ENCODE measurements at places on chromosomes 7 and 10.
A peak's percentile ranks its signal among the peaks of the same experiment; 100 is the strongest.

GRCh38 chr10:93181271-93182048, 107.8 kb downstream of the CYP26A1 start:
- no peak for DNase-seq

GRCh38 chr7:104946338-104946737, 67.7 kb upstream of the KMT2E start:
- no peak for DNase-seq

DNA sequence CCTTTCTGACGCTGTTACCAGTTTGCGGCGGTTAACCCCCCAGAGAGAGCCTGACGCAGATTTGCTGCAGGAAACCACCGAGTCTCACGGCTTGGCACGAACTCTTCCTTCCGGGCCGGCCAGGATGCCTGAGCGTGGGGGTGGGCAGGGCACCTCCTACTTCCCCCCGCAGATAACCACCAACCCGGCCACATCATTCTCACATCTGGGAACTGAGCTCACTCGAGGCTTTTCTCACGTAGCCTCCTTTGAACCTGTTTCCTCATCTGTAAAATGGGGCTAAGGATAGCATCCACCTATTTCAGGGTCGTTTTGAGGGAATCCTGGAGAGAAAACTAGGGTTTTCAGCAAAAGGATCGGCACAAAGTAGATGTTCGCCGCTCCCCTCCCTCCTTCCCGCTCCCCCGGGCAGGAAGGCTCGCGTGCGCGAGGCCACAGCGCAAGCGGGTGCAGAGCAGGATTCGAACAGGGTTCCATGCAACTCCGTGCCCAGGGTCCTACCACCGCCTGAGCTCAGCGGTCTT, 23.6 kb downstream of the DDIT4 start:
- DNase-seq: peak; percentile 94

- no peak for DNase-seq
Measured at GRCh38 chr7:3033581-3033980, 10.1 kb downstream of the CARD11 start.

- DNase-seq: no peak
Measured at GRCh38 chr10:116211682-116212081, 61.3 kb downstream of the GFRA1 start.

DNA sequence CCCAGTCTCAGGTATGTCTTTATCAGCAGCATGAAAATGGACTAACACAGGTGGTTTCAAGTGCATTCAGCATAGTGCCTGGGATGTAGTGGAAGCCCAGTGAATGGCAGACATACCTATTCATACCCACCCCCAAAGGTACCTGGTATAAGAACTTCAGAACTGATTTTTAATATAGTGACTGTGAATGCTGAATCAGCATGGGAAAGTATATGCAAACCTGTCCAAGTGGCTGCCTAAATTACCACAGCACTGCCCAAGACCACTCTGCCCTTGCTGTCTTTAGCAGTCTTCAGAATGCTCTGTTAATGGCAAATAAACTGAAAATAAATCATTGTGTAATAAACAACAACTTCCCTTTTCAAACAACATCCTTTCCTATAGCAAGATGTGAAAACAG, 312.1 kb downstream of the GPAM start:
- DNase-seq: no peak

DNA sequence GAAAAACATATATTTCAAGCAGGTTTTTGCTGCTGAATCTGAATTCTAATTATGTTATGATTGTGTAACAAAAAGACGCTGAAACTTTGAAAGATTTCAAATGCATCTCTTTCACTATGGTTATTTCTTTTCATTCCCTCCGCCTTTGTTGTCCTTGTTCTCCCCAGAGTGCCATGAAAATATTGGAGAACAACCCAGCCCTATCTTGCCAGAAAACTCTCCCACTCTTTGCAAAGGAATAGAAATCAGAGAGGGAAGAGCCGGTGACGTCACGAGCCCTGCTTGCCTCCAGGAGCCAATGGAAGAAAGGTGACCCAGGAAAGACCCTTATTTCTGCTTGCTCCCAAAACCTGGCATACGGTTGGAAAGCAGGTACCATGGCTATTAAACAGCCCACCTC, 3.4 kb downstream of the GFRA1 start:
- DNase-seq: no peak

DNA sequence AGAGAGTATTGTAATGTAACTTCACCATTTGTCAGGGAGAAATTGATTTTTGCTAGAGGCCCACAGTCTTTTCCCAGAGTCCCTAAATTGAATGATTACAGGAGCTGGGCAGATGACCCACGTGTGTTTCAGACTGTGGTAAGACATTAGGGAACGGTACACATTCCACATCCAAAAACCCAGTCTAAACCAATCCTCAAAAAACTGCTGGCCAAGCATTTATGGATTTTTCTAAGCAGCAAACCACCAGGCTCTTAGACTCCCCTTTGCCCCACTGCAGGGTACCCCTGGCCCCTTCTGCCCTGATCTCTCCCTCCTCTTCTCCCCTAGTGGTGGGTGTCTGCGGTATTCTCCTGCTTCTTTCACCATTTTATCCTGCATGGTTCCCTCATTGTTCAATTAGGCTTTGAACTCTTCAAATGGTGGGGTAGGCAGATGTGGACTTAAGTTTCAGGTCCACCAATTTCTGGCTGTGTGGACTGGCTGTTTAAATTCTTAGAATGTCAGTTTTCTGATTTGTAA, 135.5 kb upstream of the SORCS3 start:
- no peak for DNase-seq

DNA sequence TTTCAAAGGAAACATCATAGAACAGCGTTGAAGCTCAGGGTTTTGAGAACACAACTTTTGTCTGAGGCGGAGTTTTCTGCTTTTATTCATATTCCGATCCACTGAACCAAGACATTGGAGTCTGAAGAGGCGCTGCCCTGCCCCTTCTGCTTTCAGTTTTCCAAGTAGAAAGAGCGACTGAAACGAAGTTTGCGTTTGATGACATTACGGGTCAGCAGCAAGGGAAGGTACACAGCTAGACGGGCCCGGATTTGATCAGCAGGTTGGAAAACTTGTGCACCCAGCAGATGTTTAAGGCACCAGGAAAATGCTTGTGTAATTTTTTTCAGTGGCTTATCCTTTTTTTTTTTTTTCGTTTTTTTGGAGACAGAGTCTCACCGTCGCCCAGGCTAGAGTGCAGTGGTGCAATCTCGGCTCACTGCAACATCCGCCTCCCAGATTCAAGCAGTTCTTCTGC, 720 bp downstream of the SUN1 start:
- no peak for DNase-seq

DNA sequence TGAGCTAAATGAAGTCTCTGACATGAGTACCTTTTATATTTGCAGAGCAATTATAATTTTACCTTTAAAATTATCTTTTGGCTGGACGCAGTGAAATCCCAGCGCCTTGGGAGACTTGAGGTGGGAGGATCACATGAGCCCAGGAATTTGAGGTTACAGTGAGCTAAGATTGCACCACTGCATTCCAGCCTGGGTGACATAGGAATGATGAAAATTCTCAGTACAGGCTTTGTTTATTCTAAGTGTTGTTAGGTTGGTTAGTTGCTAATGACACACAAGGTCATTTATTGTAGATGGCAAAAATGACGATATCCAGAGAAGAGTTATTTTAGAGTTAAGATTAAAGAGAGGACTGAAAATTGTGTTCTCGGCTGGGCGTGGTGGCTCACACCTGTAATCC, 87.6 kb downstream of the XRCC2 start:
- DNase-seq: no peak

GRCh38 chr7:85883-86515, 106.4 kb upstream of the FAM20C start:
- DNase-seq: no peak

GRCh38 chr7:35390146-35390545, 136.2 kb upstream of the TBX20 start:
- DNase-seq: no peak

GRCh38 chr7:70307544-70308106, 709.4 kb downstream of the AUTS2 start:
- DNase-seq: no peak
